Upper lobe of left lung (tissue), 6 donors: ENCODE measurements at places on chromosomes 4 and X.

GRCh38 chr4:174578366-174578765 lies 56.1 kb upstream of the HPGD start:
- no peak overlapping the region for H3K27ac ChIP-seq
- H3K4me1 ChIP-seq: peaks cover 9% of the 10 kb centered on the region

DNA sequence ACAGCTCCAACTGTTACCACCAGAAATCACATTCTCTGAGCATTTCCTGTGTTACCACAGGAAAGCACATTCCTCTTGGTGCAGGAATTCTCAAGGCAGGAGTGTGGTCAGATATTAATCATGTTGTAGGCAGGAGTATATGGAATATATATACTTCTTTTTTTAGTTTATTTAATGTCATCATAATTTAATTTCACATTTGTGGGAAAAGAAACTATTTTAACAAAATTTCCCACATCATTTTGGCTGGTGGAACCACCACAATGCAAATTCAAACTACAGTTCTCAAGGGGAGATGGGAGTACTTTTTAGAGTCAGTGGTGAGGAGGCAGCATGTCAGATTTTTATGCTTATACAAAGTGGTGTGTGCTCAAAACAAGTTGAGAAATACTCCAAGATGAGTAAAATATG lies 139.0 kb downstream of the ATP10D start:
- H3K36me3 ChIP-seq: no peaks in the 10 kb centered on the region
- no peaks in the 10 kb centered on the region for H3K4me1 ChIP-seq
- DNase-seq: no peak
- no peaks in the 10 kb centered on the region for H3K27me3 ChIP-seq

GRCh38 chr4:140720387-140721304 lies 35.5 kb downstream of the TBC1D9 start:
- peak overlapping the region; percentile 24 for H3K4me3 ChIP-seq
- DNase-seq: no peak
- peaks cover 37% of the 10 kb centered on the region for H3K4me1 ChIP-seq
- H3K27me3 ChIP-seq: no peaks in the 10 kb centered on the region
- H3K27ac ChIP-seq: peak overlapping the region; percentile 58

DNA sequence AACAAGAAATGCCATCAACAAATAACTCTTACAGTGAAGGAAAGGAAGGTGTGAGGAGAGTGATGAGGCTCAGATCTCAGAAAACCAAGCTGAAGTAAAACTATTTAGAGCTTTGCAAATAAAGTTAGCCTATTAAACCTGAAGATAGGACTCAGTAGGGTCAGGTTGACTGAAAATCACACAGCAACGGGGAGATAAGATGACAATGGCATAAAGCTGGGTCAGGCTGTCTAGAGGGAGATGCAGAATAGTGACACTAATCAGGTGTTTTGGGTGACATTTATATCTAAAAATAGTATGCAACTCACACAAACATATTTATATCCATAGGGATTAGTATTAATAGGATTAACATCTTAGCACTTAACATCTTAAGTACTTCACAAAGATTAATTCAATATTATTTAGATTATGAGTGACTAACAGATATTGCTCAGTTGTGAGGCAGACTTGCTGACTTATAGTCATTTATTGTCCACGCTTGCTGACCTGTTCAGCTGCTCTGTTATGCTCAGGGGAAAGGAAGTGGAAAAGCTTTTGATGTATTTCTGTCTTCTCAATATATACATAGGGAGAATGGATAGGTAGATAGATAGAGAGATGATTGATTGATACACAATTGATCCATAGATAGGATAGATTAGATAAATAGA lies 130.7 kb upstream of the GUCY1A1 start:
- no peaks in the 10 kb centered on the region for H3K27me3 ChIP-seq
- H3K4me1 ChIP-seq: no peaks in the 10 kb centered on the region
- no peak overlapping the region for H3K27ac ChIP-seq
- H3K4me3 ChIP-seq: no peak overlapping the region

- DNase-seq: no peak
- no peaks in the 10 kb centered on the region for H3K27me3 ChIP-seq
- no peaks in the 10 kb centered on the region for H3K4me1 ChIP-seq
- no peak overlapping the region for H3K27ac ChIP-seq
- no peak overlapping the region for H3K4me3 ChIP-seq
- no peaks in the 10 kb centered on the region for H3K36me3 ChIP-seq
These were observed 23.2 kb downstream of the BBS12 start for GRCh38 chr4:122755675-122756074.

DNA sequence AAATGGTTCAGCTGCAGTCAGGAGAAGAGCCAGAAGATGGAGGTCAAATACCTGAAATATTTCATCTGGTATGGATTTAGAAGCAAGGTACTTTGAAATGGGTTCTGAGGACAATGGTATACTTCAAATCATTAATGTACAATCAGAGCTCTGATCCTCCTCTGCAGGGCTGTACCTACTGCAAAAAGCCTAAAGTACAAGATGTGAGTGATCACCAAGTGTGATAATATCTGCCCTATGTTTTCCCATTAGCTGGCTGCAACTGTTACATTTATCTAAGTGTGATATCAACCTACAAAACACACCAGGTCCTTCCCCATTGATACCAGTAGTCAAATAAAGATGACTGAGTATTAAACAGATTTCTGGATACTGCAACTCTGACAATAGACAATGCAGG lies 25.1 kb downstream of the HDX start:
- no peak overlapping the region for H3K27ac ChIP-seq
- no peak overlapping the region for H3K4me3 ChIP-seq
- H3K4me1 ChIP-seq: no peaks in the 10 kb centered on the region
- H3K36me3 ChIP-seq: no peaks in the 10 kb centered on the region
- DNase-seq: no peak

GRCh38 chr4:2948895-2949781 lies 14.1 kb downstream of the NOP14 start:
- H3K36me3 ChIP-seq: peaks cover 38% of the 10 kb centered on the region
- DNase-seq: no peak
- no peak overlapping the region for H3K27ac ChIP-seq
- no peaks in the 10 kb centered on the region for H3K4me1 ChIP-seq
- no peak overlapping the region for H3K4me3 ChIP-seq
- no peaks in the 10 kb centered on the region for H3K27me3 ChIP-seq

- no peaks in the 10 kb centered on the region for H3K4me1 ChIP-seq
- H3K27me3 ChIP-seq: no peaks in the 10 kb centered on the region
These were observed 324.1 kb downstream of the DHX15 start for GRCh38 chr4:24260133-24260715.

DNA sequence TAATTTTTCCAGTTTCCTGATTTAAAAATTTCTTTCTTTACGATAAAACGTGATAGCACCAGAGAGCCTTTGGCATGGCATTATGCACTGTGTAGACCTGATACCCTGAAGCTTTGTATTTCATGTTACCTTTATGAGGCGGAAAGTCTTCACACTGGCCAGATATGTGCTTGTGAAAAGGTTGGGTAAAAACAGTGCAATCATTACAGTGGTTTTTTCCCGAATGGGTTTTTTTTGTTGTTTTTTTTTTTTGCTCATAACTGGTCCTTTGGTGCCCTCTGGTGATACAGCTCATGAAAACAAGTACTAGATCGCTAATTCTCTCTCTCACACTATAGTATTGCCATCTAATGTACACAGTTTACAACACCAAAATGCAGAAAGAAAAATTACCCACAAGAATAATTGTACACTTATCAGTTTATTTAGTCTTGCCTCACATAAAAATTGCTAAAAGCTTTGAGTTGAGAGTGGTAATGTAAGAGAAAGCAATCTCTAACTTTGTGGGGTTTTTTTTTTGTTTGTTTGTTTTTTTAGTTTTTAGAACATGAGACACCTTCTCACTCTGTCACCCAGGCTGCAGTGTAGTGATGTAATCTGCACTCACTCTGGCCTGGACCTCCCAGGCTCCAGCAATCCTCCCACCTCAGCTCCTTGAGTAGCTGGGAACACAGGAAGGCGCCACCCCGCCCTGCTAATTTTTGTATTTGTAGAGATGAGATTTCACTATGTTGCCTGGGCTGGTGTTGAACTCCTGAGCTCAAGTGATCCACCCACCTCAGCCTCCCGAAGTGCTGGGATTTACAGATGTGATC lies 21.3 kb downstream of the SPCS3 start:
- DNase-seq: no peak
- H3K4me3 ChIP-seq: no peak overlapping the region
- H3K4me1 ChIP-seq: no peaks in the 10 kb centered on the region
- H3K27ac ChIP-seq: no peak overlapping the region
- H3K36me3 ChIP-seq: no peaks in the 10 kb centered on the region

- H3K4me1 ChIP-seq: no peaks in the 10 kb centered on the region
- H3K27ac ChIP-seq: no peak overlapping the region
- H3K4me3 ChIP-seq: no peak overlapping the region
These were observed 18.6 kb upstream of the SEPSECS start for GRCh38 chr4:25178838-25179261.

GRCh38 chrX:109774706-109775105 lies 41.6 kb upstream of the ACSL4 start:
- no peak for DNase-seq
- no peaks in the 10 kb centered on the region for H3K36me3 ChIP-seq
- no peaks in the 10 kb centered on the region for H3K4me1 ChIP-seq
- no peak overlapping the region for H3K4me3 ChIP-seq
